ENCODE measurements at places on chromosomes 6 and 20. TPM values are rescaled to one million over a fixed set of nuclear protein-coding genes. Genes with fewer than 3 reads are reported as not detected.

HLA-DMB gene
- 0.28 TPM for polyA plus RNA-seq

PDRG1 gene
- polyA plus RNA-seq: 14.5 TPM

CYP21A2 gene
- polyA plus RNA-seq: not detected

GCNT2 gene
- polyA plus RNA-seq: 1.3 TPM

GSTA1 gene
- polyA plus RNA-seq: not detected

ADGB gene
- not detected for polyA plus RNA-seq

RSPH9 gene
- 0.87 TPM for polyA plus RNA-seq

PRL gene
- polyA plus RNA-seq: not detected

CST2 gene
- polyA plus RNA-seq: 0.12 TPM

PPP2R5D gene
- polyA plus RNA-seq: 39.3 TPM

BEND6 gene
- polyA plus RNA-seq: 9.7 TPM

FAM209B gene
- 0.17 TPM for polyA plus RNA-seq

CD109 gene
- 48.4 TPM for polyA plus RNA-seq

DCBLD1 gene
- polyA plus RNA-seq: 35.2 TPM

GFOD1 gene
- polyA plus RNA-seq: 11.2 TPM

CLIC5 gene
- polyA plus RNA-seq: not detected

HCRTR2 gene
- not detected for polyA plus RNA-seq

LTB gene
- not detected for polyA plus RNA-seq

TNNC2 gene
- polyA plus RNA-seq: 1.4 TPM

ATXN1 gene
- 10.0 TPM for polyA plus RNA-seq

RBPJL gene
- not detected for polyA plus RNA-seq

FKBP1C gene
- polyA plus RNA-seq: 2.2 TPM

TBC1D22B gene
- 7.2 TPM for polyA plus RNA-seq

IRAK1BP1 gene
- 2.5 TPM for polyA plus RNA-seq

C6orf118 gene
- not detected for polyA plus RNA-seq

LY6G5B gene
- polyA plus RNA-seq: 2.9 TPM

PHACTR1 gene
- polyA plus RNA-seq: 0.43 TPM

PDE7B gene
- polyA plus RNA-seq: 7.9 TPM

EYS gene
- polyA plus RNA-seq: 0.01 TPM

C20orf141 gene
- 0.36 TPM for polyA plus RNA-seq

HS3ST5 gene
- polyA plus RNA-seq: 0.02 TPM

BTNL2 gene
- not detected for polyA plus RNA-seq

PPP1R3G gene
- polyA plus RNA-seq: 0.10 TPM

DYNLT2 gene
- polyA plus RNA-seq: 0.49 TPM

ADTRP gene
- polyA plus RNA-seq: 0.23 TPM

KCNG1 gene
- polyA plus RNA-seq: 0.73 TPM

DPPA5 gene
- not detected for polyA plus RNA-seq

NOTCH4 gene
- 0.42 TPM for polyA plus RNA-seq

PCMTD2 gene
- polyA plus RNA-seq: 42.9 TPM

TINAG gene
- not detected for polyA plus RNA-seq

ZBTB12 gene
- 1.6 TPM for polyA plus RNA-seq

DNAJC5 gene
- polyA plus RNA-seq: 29.2 TPM

SIRPB1 gene
- polyA plus RNA-seq: not detected

MRPS18B gene
- polyA plus RNA-seq: 79.5 TPM

MUC22 gene
- not detected for polyA plus RNA-seq

DLK2 gene
- 0.50 TPM for polyA plus RNA-seq

GGTLC1 gene
- polyA plus RNA-seq: not detected

TGM2 gene
- polyA plus RNA-seq: 238 TPM

CCN6 gene
- polyA plus RNA-seq: 0.08 TPM

VPS52 gene
- polyA plus RNA-seq: 75.6 TPM

BPIFB4 gene
- polyA plus RNA-seq: not detected

TMEM151B gene
- polyA plus RNA-seq: not detected

SLC12A5 gene
- polyA plus RNA-seq: 0.27 TPM

BPIFB1 gene
- polyA plus RNA-seq: not detected

OOEP gene
- polyA plus RNA-seq: 0.08 TPM

OLIG3 gene
- not detected for polyA plus RNA-seq

TMEM200A gene
- 70.5 TPM for polyA plus RNA-seq

CST7 gene
- not detected for polyA plus RNA-seq
